ENCODE measurements at places on chromosomes 6 and 20. TPM values are rescaled to one million over a fixed set of nuclear protein-coding genes. Genes with fewer than 3 reads are reported as not detected.

IL17F gene
- total RNA-seq: not detected

GSTA4 gene
- total RNA-seq: 91.5 TPM

C6orf58 gene
- not detected for total RNA-seq

DEFB124 gene
- not detected for total RNA-seq

MYCT1 gene
- total RNA-seq: 3.4 TPM

CRYBG1 gene
- total RNA-seq: 4.8 TPM

TTLL9 gene
- total RNA-seq: 8.7 TPM

MYL9 gene
- 177 TPM for total RNA-seq

BNIP5 gene
- 0.87 TPM for total RNA-seq

NRM gene
- total RNA-seq: 10.5 TPM

EDN3 gene
- total RNA-seq: 5.2 TPM

REM1 gene
- 1.9 TPM for total RNA-seq

FILIP1 gene
- 3.1 TPM for total RNA-seq

TCF15 gene
- total RNA-seq: 2.7 TPM

ABCC10 gene
- 29.2 TPM for total RNA-seq

GRM1 gene
- total RNA-seq: 2.0 TPM

SAPCD1 gene
- total RNA-seq: 11.6 TPM

ENPP1 gene
- 12.0 TPM for total RNA-seq

C4B gene
- 96.7 TPM for total RNA-seq

SH3BGRL2 gene
- 9.8 TPM for total RNA-seq

CEP162 gene
- 36.0 TPM for total RNA-seq

PRRT1 gene
- total RNA-seq: 6.2 TPM

METTL24 gene
- 6.0 TPM for total RNA-seq

VSX1 gene
- total RNA-seq: 0.16 TPM

SNRPB gene
- total RNA-seq: 207 TPM

MAPK13 gene
- 61.7 TPM for total RNA-seq

RFX6 gene
- 0.93 TPM for total RNA-seq

BPHL gene
- 16.8 TPM for total RNA-seq

RIPPLY2 gene
- total RNA-seq: 0.63 TPM

INSM1 gene
- total RNA-seq: 2.8 TPM

ISM1 gene
- total RNA-seq: 0.50 TPM

CYP39A1 gene
- total RNA-seq: 13.5 TPM
